ENCODE measurements at places on chromosomes 2 and 18.

GRCh38 chr2:218622606-218623365 lies 15.1 kb downstream of the PLCD4 start:
- DNase-seq: no peak

DNA sequence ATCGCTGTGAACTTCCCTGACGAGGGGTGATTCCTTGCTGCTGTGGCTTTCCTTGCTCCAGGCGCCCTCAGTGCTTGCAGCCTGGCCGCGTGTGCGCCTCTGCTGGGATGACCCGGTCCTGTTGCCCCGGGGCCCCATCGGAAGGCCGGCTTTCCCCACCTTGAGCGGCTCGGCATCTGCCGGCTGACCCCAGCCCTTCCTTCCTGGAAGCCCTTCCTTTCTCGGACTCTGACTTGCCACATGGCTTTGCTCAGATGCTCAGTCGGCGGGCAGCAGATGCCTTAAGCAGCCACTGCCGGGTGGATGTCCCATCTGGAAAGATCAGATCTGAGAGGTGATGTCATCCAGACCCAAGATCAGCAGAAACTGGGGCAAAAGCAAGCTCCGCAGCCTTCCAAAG lies 100.5 kb upstream of the ODC1 start:
- DNase-seq: no peak

GRCh38 chr18:79570266-79571201 lies 109.1 kb upstream of the CTDP1 start:
- DNase-seq: peak; percentile 42

DNA sequence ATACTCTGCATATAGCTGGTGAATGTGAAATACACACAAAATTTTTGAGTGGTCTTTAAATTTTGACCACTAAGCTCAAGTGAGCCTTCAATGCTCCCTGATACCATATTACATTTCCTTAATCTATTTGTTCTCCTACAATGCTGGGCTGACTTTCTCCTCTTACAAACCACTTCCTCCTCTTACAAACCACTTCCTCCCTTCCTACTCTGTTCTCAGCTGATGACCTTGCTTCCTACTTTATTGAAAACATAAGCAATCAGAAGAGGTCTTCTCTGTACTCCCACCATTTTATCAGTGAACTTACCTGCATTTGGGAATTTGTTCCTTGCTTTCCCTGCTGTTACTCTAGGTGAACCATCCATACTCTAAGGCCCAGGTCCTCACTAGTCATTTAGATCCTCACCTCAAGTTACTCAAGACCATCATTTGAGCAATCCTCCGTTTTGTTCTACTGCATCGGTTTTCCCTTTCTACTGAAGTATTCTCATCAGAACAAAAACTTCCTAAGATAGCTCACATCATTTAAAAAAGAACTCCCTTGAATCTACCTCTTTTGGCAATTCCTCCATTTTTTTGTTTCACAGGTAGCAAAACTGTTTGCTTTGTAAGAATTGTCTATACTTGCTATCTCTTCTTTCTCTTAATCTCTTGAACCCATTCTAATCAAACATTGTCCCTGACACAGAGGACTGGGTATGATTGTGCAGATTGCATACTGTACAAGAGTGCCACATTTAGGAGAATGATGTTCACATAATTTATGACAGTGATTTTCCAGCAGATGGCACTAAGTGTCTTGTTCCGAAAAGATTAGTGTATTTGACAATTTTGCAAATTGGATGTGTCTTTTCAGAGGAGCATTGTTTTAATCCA lies 96.5 kb downstream of the EPB41L5 start:
- no peak for DNase-seq

GRCh38 chr18:30500240-30500945 lies 542.1 kb downstream of the DSC3 start:
- no peak for DNase-seq

DNA sequence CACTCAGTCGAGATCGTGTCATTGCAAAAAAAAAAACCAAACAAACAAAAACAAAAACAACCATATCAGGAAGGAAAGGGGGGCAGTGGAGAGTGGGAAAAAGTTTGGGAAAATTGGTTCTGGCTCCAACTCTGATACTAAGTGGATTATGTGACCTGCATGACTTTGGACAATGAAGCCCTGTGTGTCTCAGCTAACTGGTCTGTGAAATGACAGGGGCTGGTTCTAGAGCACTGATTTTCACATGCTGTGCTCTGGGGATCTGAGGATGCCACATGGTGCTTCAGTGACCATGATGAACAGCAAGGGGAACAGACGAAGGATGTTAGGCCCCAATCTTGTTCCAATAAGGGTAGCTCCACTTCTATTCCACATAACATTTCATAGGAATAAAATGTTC lies 157.4 kb upstream of the DNMT3A start:
- DNase-seq: no peak

DNA sequence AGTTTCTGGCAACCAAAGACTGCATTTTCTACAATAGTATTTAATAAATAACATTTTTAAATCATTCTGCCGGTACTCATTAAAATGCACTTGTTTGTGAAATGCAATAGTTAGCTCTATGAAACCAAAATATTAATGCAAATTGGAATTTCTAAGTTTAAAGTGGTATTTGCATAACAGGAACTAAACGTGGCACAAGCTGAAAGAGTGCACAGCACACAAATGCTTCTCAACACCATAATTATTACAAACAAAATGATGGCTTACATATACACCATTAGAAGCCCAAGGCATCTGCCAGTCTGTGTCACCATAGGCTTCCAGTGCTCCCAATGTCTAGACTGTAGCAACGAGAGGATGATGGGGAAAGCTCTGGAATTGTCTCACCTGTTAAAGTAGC lies 280.5 kb downstream of the TCF4 start:
- DNase-seq: no peak

DNA sequence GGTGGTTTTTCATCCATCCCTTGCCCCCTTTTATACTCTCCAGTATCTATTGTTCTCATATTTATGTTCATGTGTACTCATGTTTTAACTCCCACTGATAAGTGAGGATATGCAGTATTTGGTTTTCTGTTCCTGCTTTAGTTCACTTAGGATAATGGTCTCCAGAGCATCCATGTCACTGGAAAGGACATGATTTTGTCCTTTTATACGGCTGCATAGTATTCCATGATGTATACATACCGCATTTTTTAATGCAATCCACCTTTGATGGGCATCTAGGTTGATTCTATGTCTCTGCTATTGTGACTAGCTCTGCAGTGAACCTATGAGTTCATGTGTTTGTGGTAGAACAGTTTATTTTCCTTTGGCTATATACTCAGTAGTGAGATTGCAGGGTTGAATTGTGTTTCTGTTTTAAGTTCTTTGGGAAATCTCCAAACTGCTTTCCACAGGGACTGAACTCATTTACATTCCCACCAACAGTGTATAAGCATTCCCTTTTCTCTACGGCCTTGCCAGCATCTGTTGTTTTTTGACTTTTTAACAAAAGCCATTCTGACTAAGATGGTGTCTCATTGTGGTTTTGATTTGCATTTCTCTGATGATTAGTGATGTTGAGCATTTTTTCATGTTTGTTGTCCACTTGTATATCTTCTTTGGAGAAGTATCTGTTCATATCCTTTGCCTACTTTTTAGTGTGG lies 420.2 kb downstream of the THSD7B start:
- DNase-seq: no peak

DNA sequence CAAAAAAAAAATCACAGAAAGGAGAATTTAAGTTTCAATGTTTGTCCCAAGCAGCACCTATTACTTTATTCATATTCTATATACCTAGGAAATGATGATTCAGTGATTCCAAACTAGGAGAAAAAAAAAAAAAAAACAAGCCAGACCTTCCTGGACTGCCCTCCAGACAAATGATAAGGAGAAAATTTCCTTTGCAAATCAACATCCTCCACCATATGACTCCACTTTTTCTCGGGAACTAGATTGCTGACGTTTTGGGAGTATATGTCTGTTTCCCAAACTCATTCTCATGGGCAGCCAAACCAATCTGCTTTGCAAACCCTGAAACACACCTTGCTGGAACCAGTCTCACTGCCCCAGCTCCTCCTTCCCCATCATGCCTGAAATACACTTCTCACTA lies 16.8 kb downstream of the AP1S3 start:
- no peak for DNase-seq

GRCh38 chr2:233034091-233034882 lies 1.8 kb downstream of the NEU2 start:
- DNase-seq: no peak

GRCh38 chr2:102780467-102780866 lies 18.6 kb downstream of the TMEM182 start:
- DNase-seq: no peak

DNA sequence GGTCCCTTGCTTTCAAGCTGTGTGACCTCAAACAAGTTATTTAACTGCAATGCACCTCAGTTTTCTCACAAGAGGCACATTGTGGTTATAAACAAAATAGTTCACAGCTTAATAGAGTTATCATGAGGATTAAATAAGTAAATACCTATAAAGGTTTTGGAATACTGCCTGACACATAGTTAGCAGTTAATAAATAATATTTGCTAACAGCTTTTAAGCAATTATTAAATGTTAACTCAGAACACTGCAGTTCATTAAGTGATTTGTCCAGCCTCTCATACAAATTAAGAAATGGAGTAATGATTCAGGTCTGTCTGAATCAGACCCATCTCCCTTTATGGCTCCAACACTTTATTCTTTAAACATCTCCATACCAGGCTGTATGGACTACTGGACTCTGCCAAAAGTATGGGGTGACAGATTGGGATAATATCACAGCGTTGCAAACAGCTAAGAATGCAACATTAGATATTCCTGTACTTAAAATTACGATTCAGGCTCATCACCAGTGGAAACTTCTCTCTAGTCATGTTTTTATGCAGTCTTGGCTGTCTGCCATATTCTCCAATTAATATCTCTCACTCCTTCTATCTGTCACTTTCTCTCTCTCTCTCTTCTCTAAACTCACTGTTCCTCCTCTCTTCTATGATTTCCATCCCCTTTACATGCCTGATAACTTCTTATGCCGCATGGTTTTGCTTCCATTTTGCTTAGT lies 370.6 kb upstream of the UBE2E3 start:
- DNase-seq: no peak

DNA sequence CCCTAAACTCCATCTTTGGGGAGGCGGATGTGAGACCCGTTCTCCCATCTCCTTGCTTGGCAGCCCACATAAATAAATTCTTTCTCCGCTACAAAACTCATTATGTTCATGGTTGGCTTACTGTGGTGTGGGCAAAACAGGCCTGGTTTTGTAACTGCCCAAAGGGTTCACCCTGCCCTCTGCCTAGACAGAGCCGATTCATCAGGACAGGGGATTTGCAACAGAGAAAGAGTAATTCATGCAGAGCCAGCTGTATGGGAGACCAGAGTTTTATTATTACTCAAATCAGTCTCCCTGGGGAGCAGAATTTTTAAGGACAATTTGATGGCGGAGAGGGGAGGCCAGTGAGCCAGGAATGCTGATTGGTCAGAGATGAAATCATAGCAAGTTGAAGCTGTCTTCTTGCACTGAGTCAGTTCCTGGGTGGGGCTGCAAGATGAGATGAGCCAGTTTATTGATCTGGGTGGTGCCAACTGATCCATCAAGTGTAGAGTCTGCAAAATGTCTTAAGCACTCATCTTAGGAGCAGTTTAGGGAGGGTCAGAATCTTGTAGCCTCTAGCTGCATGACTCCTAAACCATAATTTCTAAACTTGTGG lies 8.4 kb upstream of the RNF125 start:
- DNase-seq: no peak

DNA sequence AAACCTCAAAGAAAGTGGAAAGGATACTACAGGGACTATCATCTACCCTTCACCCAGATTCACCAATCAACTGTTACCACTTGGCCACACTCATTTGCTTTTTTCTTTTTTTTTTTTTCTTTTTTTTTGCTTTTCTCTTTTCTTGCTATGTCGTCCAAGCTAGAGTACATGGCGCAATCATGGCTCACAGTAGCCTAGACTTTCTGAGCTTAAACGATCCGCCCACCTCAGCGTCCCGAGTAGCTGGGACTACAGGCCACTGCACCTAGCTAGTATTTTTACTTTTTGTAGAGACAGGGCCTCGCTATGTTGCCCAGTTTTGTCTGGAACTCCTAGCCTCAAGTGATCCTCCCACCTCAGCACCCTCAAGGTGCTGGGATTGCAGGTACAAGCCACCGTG lies 24.0 kb downstream of the BIN1 start:
- no peak for DNase-seq

DNA sequence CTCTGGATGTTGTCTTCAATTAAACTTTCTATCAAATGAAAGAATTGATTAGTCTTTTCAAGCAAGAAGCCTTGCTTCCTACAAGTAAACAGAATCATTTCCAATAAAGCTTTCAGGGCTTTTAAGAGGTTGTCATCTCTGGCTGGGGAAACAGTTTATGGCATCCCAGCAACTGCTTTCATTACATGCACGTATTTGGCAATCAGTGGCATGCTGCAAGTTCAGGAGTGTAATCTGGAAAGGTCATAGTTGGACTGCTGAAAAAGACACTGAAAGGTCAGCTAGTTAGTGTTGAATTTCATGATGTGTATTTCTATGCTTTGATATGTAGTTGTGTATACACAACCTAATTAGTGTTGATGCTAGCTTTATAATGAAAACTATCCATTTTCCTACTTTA lies 332.9 kb downstream of the DSC3 start:
- no peak for DNase-seq

- no peak for DNase-seq
These were observed 6.8 kb downstream of the ADCYAP1 start for GRCh38 chr18:911486-911885.
